ENCODE measurements at places on chromosomes 3 and 15.

GRCh38 chr3:42188376-42188775 lies 77.6 kb downstream of the CCK start:
- DNase-seq = no peak

- DNase-seq = no peak
Observed at GRCh38 chr3:79351699-79352098, 416.1 kb downstream of the ROBO1 start.

GRCh38 chr15:77004189-77004588 lies 9.3 kb downstream of the PSTPIP1 start:
- peak; percentile 55 for DNase-seq

DNA sequence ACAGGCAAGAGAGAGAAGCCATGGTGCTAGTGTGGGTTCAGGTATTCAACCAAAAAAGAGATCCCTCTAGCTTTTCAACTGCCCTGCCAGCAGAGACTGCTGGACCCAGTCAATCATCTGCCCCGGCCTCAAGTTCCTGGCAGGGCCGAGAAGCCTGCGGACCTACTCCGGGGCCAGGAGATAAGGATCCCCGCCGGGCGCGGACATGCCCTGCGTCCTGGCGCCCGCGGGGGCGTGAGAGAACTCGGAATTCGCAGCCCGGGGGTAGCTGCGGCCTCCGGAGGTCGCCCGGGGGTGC lies 821 bp upstream of the MAGI1 start:
- peak; percentile 13 for DNase-seq

DNA sequence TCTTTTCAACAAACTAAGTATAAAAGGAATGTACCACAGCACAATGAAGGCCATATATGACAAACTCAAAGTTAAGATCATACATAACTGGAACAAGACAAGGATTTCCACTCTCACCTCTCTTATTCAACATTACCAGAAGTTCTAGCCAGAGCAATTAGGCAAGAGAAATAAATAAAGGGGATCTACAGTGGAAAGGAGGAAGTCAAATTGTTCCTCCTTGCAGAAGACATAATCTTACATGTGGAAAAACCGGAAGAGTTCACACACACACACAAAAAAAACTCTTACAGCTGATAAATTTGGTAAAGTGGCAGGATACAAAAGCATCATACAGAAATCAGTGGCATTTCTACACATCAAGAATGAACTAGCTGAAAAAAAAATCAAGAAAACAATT lies 277.9 kb downstream of the MCTP2 start:
- no peak for DNase-seq

GRCh38 chr3:133246119-133246518 lies 153.7 kb upstream of the BFSP2 start:
- no peak for DNase-seq

GRCh38 chr15:64755427-64755940 lies 19.9 kb downstream of the RBPMS2 start:
- no peak for DNase-seq

DNA sequence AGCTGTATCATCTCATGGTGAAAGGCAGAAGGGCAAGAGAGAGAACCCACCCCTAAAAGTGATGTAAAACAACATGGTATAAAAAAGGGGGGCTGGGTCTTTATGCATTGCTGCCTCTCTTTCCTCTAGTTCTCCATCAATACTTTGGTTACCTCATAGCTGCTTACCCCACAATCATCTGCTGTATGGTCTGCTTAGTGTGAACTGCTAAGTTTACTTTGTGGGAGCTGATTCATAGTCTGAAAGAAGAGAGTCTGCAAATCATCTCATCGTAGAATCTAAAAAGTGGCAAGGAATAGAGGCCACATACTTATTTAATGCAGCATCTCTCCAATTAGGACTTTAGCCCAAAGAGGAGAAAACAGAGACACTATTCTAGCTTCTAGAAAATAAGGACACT lies 546.8 kb downstream of the GBE1 start:
- no peak for DNase-seq

GRCh38 chr15:101723171-101723873 lies 951 bp downstream of the TARS3 start:
- DNase-seq = no peak

DNA sequence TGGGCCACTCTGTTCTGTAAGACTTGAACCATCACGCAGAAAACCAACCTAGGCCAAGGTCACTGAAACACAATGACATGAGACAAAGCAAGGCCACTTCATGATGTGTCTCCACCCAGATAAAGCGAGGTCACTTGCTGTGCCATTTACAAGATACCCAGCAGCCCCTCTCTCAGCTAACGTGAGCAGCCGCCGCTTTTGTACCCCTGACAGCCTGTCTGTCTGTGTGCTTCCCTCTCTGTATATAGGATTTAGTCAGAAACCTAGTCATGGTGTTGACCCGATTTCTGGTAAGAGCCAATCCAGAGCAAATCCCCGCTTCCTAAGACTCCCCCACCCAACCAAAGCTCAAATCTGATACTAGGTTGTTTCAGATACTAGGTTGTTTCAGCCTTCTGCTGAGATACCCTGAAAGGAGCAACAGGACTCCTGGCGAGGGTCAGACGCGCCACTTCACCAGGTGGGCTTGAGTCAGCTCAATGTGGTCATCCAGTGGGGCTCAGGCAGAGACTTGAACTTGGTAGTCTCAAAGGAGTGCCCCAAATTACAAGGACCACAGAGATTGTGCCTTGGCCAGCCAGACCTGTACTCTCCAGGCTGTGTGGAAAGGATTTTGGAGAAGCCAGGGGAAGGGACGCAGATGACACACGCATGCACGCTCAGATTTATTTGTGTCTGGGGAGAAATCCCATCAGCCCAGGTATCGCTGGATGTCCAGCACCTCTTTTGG lies 3.1 kb upstream of the ZXDC start:
- DNase-seq = no peak

- no peak for DNase-seq
Observed at GRCh38 chr3:57150113-57150581, 15.0 kb downstream of the IL17RD start.

- no peak for DNase-seq
Observed at GRCh38 chr3:187025254-187025655, 94.9 kb downstream of the ST6GAL1 start.

- DNase-seq = no peak
Observed at GRCh38 chr3:88809993-88810392, 297.4 kb upstream of the EPHA3 start.

DNA sequence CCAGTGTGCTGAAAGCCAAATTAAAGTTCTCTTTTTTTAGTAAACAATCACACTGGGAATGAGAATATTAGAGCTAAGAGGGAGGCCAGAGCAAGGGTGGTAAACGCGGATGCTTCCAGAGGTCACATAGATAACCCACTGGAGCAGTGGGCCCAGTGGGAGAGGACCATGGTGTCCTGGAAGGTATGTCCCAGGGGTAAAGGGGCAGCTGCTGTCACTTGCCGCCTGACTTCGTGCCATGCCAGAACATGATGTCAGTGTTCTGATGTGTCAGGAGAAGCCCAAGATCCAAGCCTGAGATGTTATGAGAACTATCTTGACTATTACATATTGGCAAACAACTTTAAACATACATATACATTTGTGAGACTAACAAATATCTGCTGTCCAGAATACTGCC lies 211.9 kb upstream of the IL12A start:
- peak; percentile 36 for DNase-seq

GRCh38 chr3:14177580-14178246 lies 688 bp downstream of the XPC start:
- no peak for DNase-seq

- DNase-seq = peak; percentile 76
Observed at GRCh38 chr3:133895208-133896001, at the start of gene RAB6B. Gene RAB6B, minus strand, starts transcription at chr3:133895882. Its CDS starts 416 bp downstream, at chr3:133895466.

- DNase-seq = no peak
Observed at GRCh38 chr3:115436767-115437301, 186.5 kb upstream of the GAP43 start.

GRCh38 chr3:99681512-99681911 lies 43.1 kb downstream of the COL8A1 start:
- no peak for DNase-seq

DNA sequence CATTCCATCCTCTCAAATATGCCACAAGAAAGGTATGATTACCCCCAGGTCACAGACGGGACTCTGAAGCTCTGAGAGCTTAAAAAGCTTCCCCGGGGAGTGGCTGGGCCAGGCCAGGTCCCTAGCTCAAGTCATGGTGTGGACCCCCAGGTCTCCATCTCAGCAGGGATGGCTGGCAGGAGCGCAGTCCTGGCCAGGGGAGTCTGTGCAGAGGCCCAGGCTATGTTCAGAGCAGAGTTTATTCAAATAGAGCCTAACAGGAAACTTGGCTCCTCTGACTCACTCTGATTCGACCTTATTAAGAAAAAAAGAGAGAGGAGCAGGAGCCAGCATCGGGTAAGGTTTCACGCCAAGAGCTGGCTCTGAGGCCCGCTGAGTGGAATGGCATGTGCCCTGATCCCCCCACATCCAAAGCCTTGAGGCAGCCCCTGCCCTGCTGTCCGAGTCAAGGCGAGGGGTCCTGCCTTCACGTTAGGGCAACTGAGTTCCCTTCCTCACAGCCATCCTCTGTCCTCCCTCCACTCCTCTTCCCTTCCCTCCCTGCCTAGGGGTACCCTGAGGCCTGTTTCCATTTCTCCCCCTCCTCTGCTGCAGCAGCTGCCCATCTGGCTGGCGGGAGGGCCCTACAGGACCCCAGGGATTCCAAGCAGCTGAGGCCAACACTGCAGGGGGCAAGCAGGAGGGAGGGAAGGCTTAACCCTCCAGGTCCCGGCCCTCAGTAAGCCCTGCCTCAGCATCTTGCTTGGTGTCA lies 1.9 kb upstream of the LOXL1 start:
- DNase-seq = no peak

- DNase-seq = peak; percentile 33
Observed at GRCh38 chr3:37453393-37454389, 279.3 kb upstream of the LRRFIP2 start.

GRCh38 chr3:20516311-20516710 lies 330.3 kb upstream of the SGO1 start:
- no peak for DNase-seq

DNA sequence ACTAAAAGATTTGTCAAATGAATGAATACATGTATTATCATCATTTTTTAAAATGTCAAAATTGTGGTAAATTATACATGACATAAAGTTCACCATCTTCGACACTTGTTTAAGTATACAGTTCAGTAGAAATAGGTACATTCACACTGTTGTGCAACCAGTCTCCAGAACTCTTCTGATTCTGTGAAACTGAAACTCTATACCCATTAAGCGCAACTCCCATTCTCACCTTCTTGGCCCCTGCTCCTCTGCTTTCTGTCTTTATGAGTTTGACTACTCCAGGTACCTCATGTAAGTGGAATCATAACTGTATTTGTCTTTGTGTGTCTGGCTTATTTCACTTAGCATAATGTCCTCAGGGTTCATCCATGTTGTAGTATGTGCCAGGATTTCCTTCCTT lies 50.1 kb upstream of the KBTBD8 start:
- DNase-seq = no peak

DNA sequence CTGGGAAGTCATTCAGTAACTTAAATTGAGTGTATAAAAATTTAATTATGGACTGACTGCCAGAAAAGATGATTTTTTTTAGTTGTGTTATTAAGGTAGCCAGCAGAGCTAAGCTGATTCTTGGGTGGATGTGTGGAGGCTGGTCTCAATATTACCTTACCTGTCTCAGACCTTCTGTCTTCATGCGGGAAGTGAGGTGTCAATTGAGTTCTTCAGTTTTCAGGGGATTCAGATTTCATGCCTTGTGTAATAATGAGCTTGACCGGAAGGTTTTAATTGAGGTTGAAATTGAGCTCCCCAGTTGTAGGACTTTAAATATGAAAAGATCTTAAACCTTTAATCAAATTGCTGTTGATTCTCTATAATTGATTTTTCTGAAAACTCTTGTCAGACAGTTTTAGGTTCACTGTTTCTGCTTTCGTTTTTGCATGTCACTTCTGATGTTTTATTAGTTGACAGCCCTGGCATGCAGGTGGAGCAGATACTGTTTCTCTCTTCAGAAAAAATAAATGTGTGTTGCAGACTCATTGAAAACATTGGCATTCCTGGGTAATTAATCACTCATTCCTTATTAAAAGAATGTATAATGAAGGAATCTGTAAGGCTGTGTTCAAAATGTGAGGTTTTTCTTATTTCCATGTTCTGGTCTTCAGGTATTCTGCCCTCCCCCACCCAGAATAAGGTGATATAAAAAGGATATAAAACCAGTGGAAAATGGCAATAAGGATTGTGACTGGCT lies 54.5 kb downstream of the PSMD6 start:
- no peak for DNase-seq

- DNase-seq = no peak
Observed at GRCh38 chr3:105397974-105398373, 31.3 kb downstream of the ALCAM start.

GRCh38 chr15:70788114-70789049 lies 25.0 kb upstream of the UACA start:
- no peak for DNase-seq

GRCh38 chr3:36709826-36710365 lies 54.5 kb downstream of the DCLK3 start:
- no peak for DNase-seq

DNA sequence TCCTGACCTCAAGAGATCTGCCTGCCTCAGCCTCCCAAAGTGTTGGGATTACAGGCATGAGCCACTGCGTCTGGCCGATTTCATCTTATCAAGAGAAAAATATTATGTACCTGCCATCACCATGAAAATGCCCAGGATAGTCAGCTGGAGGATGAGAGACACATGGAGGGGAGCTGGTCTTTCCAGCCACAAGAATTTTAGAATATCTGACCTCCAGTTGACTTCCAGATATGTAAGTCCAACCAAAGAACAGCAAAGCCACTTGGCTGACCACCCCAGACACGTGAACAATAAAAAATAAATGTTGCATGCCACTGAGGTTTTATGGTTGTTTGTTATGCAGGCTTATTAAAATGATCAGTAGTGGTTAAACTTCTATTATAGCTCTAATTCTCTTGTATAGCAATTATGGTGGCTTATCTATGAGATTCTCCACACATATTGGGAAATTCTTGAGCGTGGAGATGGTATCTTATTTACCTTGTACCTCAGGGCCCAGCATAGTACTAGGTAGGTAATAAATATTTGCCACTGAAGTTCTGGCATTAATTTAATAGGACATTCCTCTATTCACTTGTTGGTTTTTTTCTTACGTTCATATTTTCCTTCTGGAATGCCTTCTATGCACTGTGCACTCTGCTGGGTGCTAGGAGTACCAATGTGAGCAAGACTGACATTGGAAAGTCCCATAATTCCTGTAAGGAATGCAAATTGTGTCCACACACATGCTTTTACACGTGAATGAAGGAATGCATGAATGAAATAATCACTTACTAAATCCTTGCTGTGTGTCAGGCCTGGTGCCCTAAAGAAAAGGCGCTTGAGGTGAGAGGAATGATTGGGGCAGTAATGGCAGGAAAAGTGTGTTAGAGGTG lies 77.6 kb downstream of the EDEM1 start:
- DNase-seq = no peak

DNA sequence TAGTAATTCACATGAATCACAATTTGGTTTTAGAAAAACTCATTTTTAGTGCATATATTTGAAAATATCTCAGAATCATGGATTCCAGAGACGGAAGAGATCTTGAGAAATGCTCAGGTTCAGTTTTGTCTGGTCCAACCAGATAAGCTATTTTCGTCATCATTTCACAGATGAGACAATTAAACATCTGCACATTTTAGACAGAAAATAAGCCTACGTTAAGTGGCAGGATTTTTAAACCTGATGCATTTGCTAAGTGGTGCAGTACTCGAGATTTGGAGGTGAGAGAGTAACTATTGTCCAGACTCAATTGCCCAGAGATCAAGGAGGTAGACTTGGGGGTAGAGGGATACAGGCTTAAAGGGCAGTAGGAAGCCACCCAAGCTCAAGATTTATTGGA lies 90.5 kb downstream of the CCNL1 start:
- DNase-seq = no peak

GRCh38 chr3:135199137-135199536 lies 404.1 kb downstream of the EPHB1 start:
- no peak for DNase-seq

- DNase-seq = no peak
Observed at GRCh38 chr3:167733961-167734497, 663 bp downstream of the PDCD10 start.
